SJSA1 (cell line): ENCODE measurements at places on chromosomes 11 and 22. TPM values are rescaled to one million over a fixed set of nuclear protein-coding genes. Genes with fewer than 3 reads are reported as not detected.

Gene USH1C
- not detected in 2 replicates for total RNA-seq

DNA sequence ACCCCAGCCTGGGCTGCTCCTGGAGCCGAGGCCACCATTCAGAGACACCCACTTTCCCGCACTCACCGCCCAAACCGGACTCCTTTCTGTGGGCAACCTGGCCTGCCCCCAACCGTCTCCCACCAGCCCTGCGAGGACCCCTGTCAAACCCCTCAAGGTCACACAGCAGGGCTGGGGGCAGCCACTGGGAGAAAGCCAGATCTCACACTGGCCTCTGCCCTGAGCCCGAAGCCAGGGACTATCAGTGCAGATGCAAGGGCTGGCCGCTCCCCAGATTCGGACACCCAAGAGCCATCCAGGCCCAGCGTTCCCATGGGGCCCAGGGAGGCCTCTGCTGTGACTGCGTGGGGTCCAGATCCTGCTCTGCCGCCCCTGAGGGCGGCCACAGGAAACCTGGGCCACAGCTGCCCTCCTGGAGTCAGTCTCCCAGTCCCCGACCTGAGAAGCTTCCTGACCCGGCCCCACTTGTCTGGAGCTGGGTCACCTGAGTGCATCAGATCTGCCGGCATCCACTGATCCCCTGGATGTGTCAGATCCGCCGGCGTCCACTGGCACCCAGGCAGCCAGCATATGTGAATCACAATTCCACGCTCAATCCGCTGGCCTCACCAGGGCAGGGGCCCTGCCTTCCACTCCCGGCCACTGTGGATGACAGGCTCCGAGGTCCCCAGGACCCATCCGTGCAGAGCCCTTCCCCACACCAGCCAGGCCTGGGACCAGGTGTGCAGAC lies 139.7 kb downstream of the BRD1 start:
- no peak overlapping the region for H3K4me3 ChIP-seq
- no peaks in the 10 kb centered on the region; the same call in 1 of the 2 replicates for H3K36me3 ChIP-seq
- DNase-seq: peak; percentile 39
- H3K27me3 ChIP-seq: peaks cover 4% of the 10 kb centered on the region

DNA sequence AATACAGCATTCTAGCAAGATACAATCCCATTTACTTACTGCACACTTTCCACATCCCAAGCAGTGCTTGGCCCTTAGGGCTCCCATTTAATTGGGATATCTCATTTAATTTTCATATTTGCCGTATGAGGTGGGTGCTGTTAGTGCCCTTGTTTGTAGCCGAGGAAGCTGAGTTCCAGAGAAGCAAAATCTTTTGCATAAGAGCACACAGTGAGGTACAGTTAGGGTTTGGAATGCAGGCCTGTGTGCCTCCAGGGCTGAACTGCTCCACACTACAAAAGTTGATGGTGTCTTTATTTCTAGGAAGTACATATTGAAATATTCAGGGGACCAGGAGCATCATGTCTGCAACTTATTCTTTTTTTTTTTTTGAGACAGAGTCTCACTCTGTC lies 15.5 kb upstream of the TIMP3 start:
- peaks cover 7% of the 10 kb centered on the region; the same call in 1 of the 2 replicates for H3K4me1 ChIP-seq
- no peaks in the 10 kb centered on the region for H3K27me3 ChIP-seq
- H3K4me3 ChIP-seq: no peak overlapping the region

GRCh38 chr11:70505761-70506657 lies 107.7 kb downstream of the CTTN start:
- no peak for DNase-seq
- H3K36me3 ChIP-seq: no peaks in the 10 kb centered on the region
- no peak overlapping the region for H3K27ac ChIP-seq
- H3K4me3 ChIP-seq: no peak overlapping the region
- H3K27me3 ChIP-seq: no peaks in the 10 kb centered on the region

Gene TMPRSS6
- total RNA-seq: not detected in 2 replicates

GRCh38 chr11:131248588-131248987 lies 121.8 kb upstream of the NTM start:
- no peak overlapping the region for H3K4me3 ChIP-seq
- DNase-seq: no peak
- no peaks in the 10 kb centered on the region for H3K4me1 ChIP-seq

GRCh38 chr11:116804001-116804400 lies 12.3 kb upstream of the APOA5 start:
- no peaks in the 10 kb centered on the region for H3K27me3 ChIP-seq
- H3K36me3 ChIP-seq: no peaks in the 10 kb centered on the region
- no peak overlapping the region for H3K27ac ChIP-seq
- DNase-seq: no peak
- H3K4me1 ChIP-seq: no peaks in the 10 kb centered on the region

DNA sequence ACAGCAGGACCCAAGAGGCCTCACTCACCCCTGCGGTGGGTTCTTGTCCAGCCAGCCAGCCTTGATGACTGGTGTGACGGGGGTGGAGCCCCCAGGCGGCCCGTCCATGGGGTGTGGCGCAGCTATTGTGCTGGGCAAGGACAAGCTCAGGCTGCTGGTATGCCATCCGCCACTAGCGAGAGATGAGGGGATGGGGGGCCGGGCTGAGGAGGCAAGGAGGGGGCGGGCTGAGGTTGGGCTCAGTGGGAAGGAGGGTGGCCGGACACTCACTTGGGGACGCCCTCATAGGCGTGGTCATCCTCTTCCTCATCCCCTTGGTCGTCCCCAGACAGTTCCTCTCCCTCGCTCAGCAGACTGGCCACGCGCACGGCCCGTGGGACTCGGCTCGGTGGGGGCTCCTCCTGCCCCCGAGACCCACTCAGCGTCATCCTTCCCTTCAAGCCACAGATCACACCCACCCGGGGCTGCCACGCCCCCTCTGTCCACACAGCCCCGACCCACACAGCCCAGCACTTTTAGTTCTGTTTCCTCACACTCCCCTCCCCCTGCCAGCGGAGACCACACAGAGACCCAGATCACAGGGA lies 38.0 kb upstream of the PDE2A start:
- H3K4me3 ChIP-seq: no peak overlapping the region
- no peaks in the 10 kb centered on the region for H3K36me3 ChIP-seq
- no peak overlapping the region for H3K27ac ChIP-seq
- H3K27me3 ChIP-seq: no peaks in the 10 kb centered on the region
- DNase-seq: no peak
- no peaks in the 10 kb centered on the region for H3K4me1 ChIP-seq

DNA sequence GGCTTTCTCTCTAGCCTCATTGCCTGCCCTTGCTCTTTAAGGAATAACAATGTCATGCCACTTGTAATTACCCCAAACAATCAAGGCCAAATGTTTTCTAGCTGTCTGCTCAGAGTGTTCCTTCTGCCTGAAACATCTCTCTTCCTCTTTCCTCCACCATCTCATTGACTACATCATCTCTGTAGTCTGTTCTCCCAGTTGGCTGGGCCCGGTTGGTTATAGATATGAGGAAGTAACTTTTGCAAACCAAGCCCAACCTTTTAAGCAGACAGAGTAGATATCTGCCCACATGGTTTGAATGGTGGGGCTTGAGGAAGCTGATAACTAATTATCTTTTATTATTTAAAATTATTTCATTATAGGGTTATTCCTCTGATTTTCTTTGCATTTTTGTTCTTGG lies 104.5 kb downstream of the NTM start:
- no peaks in the 10 kb centered on the region for H3K4me1 ChIP-seq
- H3K27ac ChIP-seq: no peak overlapping the region
- no peaks in the 10 kb centered on the region for H3K36me3 ChIP-seq
- DNase-seq: no peak
